Skeletal muscle tissue (tissue), 5 donors: ENCODE measurements at places on chromosomes 7 and 10. TPM values are rescaled to one million over a fixed set of nuclear protein-coding genes. Genes with fewer than 3 reads are reported as not detected.

Gene EBLN1
- under 0.01 TPM for total RNA-seq

Gene CPA2
- 0.52 TPM for total RNA-seq

Gene SPDYE9
- not detected for total RNA-seq

Gene PDLIM1
- 9.9 TPM for total RNA-seq

Gene OPN1SW
- total RNA-seq: not detected

Gene OPN4
- not detected for total RNA-seq
